Tracheal epithelial cell (primary cell): ENCODE measurements at places on chromosomes 2 and 18. TPM values are rescaled to one million over a fixed set of nuclear protein-coding genes. Genes with fewer than 3 reads are reported as not detected.

G6PC2 gene
- total RNA-seq, result not detected in 2 replicates

GKN2 gene
- total RNA-seq, result not detected in 2 replicates

ANTXR1 gene
- total RNA-seq, result 3.2 and 4.6 TPM in 2 replicates

DNAH7 gene
- under 0.01 and 0.24 TPM in 2 replicates for total RNA-seq

ACTG2 gene
- total RNA-seq, result not detected in 2 replicates
